Cortex of kidney (tissue), 1 donor: ENCODE measurements at places on chromosomes 3 and 15.

- no peak for DNase-seq
Measured at GRCh38 chr3:18149386-18149785, 275.8 kb downstream of the SATB1 start.

GRCh38 chr3:4077950-4078349, 225.2 kb upstream of the SETMAR start:
- no peak for DNase-seq

- no peak for DNase-seq
Measured at GRCh38 chr3:69932501-69932900, 67.0 kb upstream of the SAMMSON start.

DNA sequence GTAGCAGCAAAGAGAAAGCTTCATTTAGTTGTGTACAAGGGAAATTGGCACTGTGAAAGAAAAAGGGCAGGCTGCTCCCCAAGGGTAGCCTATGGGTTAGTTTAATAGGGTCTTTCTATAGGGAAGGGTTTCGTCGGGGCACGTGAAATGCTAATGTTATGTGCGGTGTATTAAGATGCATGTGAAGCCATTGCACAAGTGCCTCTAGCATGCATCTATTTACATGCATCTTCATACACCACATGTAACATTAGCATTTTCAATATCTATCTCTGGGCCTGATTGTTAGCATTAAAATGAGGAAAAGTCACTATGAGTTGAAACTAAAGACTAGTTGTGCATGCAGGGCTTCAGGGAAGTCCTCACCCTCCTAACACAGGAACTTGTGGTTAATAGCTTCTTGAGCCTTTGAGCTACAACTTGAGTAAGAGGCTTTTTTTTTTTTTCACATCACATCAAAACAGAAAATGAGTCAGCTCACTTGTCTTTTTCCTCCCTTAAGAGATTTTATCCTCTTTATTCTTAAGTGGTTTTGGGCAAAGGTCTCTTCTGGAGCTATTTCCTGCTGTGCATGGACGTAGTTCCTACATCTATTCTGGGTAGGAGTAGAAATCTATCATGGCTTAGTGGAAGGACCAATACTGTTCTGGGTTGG, 613.4 kb downstream of the ZPLD1 start:
- no peak for DNase-seq

- no peak for DNase-seq
Measured at GRCh38 chr3:71443332-71443731, 140.2 kb downstream of the FOXP1 start.

DNA sequence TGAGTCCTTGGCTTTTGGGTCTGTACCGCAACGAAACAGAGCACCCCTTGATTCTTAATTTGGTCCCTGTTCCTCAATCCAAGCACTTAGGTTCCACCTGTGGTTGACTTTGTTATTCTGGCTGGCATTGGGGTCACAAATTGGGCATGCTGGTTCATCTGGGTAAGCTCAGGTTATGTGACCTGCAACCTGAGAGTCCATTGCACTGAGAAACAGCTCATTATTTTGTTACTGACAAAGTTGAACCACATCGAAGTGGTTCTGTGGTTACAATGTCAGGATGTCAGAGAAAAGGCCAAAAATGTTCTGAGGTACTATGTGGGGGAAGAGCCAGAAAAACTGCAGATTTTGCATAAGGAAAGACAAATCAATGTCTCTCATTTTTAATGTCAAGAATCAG, 74.2 kb downstream of the ZNF621 start:
- no peak for DNase-seq

- DNase-seq = no peak
Measured at GRCh38 chr3:87333393-87333892, 57.1 kb upstream of the POU1F1 start.

DNA sequence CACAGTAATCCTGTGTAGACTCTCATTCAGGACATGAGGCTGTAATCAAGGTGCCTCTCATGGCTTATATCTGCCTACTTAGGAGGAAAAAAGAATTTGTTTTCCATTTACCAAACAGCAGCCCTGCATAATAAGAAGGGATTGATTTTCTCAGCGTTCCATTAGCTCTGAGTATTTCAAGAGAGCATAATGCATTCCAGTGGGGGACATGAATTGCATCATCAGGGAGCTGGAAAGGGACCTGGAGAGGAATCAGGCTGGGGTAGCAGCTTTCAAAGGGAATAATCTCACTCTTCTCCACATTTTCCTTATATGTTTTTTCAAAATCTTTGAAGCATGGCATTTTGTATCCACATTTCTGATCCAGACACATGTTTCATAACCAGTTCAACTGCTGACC, 150.6 kb upstream of the ANKRD28 start:
- no peak for DNase-seq

GRCh38 chr15:99174567-99175395, 69.9 kb downstream of the SYNM start:
- DNase-seq = no peak

- DNase-seq = no peak
Measured at GRCh38 chr15:45555934-45556608, 31.1 kb upstream of the BLOC1S6 start.

DNA sequence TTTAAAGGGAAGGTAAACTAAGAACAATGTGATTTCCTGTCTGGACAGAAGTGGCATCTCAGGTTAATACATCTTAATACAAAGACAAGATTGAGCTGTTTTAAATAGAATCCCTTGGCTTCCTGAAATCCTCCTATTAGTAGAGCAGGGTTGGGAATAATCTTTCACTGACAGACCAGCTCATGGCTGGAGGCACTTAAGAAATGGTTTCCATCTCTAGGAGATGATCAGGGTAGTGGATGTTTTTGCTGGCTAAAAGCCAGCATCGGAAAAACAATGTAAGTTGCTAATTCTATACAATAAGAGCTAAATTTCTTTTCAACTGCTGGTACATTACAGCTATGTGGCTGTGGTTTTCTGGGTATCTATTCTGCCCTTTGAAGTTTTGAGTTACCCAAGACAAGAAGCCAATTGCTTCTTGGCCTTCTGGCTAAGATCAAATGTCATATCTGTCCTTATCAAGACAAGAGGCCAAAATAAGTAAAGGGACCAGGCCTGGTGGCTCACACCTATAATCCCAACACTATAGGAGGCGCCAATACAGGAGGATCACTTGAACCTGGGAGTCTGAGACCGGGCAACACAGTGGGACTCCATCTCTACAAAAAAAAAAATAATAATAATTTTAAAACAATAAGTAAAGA, 49.6 kb downstream of the SHQ1 start:
- DNase-seq = no peak

DNA sequence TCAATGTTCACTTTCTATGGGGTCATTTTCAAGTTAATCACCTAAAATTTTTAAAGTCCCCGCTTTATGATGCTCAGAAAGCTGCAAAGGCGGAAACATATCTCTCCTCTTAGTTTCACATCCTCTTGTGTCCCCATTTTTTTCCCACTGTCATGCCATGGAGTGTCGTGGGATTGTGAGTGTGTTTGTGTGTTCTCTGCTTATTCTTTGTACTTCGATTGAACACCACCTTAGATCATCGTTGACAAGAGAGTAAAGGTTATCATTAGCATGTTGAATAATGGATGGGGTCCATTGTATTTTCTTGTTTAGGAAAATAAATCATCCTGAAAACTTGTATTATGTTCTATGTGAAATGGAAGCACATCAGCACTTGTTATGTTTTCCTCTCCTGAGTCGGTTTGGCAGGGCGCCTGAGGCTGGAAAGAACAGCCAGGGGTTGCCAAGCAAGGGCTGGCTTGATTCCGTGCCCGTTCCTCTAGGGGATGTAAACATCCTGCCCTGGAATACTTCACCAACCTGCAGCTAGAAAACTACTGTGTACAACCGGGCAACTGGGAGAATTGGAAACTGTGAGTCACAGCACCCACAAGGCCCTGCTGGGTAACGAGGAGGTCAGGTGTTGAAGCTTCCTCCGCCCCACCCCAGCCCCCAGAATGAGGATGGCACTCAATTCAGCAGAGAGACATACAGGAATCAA, 67.2 kb downstream of the EIF4E3 start:
- no peak for DNase-seq

GRCh38 chr15:29409890-29410289, 140.3 kb upstream of the NSMCE3 start:
- no peak for DNase-seq

GRCh38 chr15:100889385-100890050, 9.9 kb downstream of the ALDH1A3 start:
- DNase-seq = no peak

DNA sequence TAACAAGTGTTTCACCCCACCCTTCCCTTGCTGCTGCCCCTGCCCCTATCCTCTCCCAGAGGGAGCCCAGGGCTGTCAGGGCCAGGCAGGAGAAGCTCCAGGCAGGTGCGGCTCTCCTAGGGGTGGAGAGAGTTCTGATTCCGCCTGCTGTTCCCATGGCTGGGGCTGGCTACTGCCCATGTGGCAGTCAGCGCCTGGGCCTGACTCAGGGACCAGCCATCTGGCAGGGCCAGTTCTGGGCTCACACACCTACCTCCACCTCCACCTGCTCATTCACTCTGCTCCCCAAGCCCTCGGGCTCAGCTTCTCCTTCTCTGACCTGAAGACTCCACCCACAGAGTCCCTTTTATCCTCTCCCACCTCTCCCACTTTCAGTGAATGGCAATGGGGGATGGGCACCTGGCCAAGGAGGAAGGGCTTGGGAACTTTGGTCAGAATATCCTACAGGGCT, 23.4 kb downstream of the AMOTL2 start:
- no peak for DNase-seq
